ENCODE measurements at places on chromosomes 4 and X. TPM values are rescaled to one million over a fixed set of nuclear protein-coding genes. Genes with fewer than 3 reads are reported as not detected.

DNA sequence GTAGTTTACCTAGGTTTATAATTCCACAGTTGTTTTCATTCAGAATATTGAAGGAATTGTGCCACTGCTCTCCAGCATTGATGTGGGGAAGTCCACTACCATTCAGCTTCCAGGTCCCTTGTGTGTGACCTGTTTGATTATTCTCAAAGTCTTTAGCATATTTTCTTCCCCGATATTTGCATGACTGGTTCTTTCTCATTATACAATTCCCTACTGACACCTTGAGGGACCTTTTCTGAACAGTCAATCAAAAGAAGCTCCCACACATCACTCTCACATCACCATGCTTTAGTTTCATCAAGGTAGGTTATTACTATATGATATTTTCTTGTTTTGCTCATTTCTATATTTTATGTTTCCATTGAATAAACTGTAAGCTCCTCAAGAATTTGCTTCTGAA, 44.1 kb downstream of the SLC39A8 start:
- no peak overlapping the region for H3K4me3 ChIP-seq
- no peaks in the 10 kb centered on the region for H3K36me3 ChIP-seq
- H3K27ac ChIP-seq, result no peak overlapping the region
- H3K27me3 ChIP-seq, result no peaks in the 10 kb centered on the region

- no peak overlapping the region for H3K4me3 ChIP-seq
- DNase-seq, result no peak
- H3K27ac ChIP-seq, result no peak overlapping the region
- no peaks in the 10 kb centered on the region for H3K36me3 ChIP-seq
- no peaks in the 10 kb centered on the region for H3K27me3 ChIP-seq
- no peaks in the 10 kb centered on the region for H3K4me1 ChIP-seq
Measured at GRCh38 chr4:163988391-163988790, 493.9 kb downstream of the TMA16 start.

DNA sequence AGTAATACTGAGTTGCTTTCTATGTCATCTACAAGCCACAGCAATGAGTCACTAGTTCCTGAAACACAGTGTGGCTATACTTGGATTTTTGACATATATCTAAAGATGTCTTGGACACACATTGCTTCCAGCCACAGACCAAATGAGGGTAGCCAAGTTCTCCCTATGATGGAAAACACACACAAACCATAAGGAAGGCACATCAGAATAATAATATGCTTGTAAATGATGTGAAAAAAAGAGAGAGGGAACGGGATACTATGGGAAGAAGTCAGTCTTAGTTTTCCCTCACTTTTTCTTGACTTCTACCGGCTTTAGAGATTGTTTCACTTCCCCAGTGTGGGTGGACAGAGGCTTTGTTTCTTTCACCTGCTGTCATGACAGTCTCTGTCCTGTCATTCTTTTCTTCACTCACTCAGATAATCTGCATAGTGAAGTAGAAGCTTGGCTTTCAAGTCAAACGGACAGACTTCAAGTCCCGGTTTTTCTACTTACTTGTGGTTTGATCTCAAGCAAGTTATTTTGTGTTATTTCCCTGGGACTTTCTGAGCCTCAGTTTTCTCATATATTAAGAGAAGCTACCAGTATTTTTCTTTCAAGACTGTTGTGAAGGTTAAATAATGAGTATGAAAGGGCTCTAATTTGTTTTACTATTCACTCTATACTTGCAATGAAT, 34.7 kb downstream of the P2RY10 start:
- no peak for DNase-seq
- H3K4me1 ChIP-seq, result no peaks in the 10 kb centered on the region
- no peak overlapping the region for H3K27ac ChIP-seq
- H3K4me3 ChIP-seq, result no peak overlapping the region

DNA sequence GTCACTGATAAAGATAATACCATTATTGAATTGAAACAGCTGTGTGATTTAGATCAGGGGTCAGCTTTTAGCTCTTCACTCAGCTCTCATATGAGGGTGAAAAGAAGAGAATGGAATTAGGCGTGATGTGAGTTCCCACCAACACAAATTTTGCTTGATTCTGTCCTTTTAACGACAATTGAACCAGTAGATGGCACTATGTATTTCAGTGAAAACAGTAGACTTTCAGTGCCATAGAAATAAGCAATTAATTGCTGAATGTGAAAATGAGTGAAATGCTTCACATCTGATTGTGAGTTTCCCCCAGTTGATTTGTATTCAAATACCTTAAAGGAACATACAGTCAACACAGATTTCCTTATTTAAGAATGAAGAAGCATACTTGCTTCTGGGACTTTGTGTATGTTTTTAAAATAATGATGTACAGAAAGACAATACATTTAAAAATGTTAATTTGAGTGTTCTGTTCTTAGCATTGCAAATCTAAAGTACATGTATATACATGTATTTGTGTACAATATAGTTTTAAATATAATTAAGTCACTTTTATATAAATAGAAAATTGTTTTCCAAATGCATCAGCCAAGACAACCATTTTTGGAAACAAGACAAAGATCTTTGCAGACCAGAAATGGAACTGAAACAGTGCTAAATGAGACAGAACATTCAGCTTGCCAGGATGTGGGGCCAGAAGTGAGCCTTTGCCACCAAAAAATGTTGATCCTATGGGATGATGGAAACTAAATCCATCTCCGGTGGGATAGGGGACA, 178.8 kb downstream of the SNCA start:
- no peak for DNase-seq
- H3K27me3 ChIP-seq, result no peaks in the 10 kb centered on the region
- H3K36me3 ChIP-seq, result no peaks in the 10 kb centered on the region
- no peak overlapping the region for H3K27ac ChIP-seq
- H3K4me1 ChIP-seq, result no peaks in the 10 kb centered on the region
- H3K4me3 ChIP-seq, result no peak overlapping the region

GRCh38 chr4:158411269-158411668, 110.4 kb upstream of the RXFP1 start:
- no peak overlapping the region for H3K27ac ChIP-seq
- H3K36me3 ChIP-seq, result no peaks in the 10 kb centered on the region
- no peak for DNase-seq

- peaks cover 5% of the 10 kb centered on the region for H3K4me1 ChIP-seq
- no peak overlapping the region for H3K27ac ChIP-seq
- no peaks in the 10 kb centered on the region for H3K36me3 ChIP-seq
- H3K27me3 ChIP-seq, result peaks cover 26% of the 10 kb centered on the region
- H3K4me3 ChIP-seq, result no peak overlapping the region
- DNase-seq, result no peak
Measured at GRCh38 chrX:153651540-153652079, 4.6 kb downstream of the DUSP9 start.

BBS7 gene
- total RNA-seq, result 3.8 TPM

RGN gene
- 22.3 TPM for total RNA-seq

CT45A2 gene
- total RNA-seq, result not detected

Data from heart right ventricle (tissue), 16 donors.